ENCODE measurements at places on chromosomes 11 and 22.

DNA sequence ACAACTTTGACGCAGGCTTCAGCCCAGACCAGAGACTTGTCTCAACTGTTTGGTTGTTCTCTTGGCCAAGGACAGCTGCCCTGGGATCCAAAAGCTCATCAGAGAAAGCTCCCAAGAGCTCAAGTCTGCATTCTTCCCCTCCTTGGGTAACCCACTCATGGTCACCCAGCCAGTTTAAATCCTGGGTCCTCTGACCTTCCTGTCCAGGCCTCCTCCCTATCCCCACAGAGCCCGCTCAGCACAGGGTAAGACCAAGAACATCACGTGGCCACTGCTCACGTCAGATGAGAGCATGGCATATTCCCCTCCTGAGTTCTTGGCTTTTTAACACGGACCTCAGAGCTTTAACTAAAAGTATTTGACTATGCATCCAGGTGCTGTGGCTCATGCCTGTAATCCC is 25.8 kb downstream of the TSKU start:
- no peak for DNase-seq

DNA sequence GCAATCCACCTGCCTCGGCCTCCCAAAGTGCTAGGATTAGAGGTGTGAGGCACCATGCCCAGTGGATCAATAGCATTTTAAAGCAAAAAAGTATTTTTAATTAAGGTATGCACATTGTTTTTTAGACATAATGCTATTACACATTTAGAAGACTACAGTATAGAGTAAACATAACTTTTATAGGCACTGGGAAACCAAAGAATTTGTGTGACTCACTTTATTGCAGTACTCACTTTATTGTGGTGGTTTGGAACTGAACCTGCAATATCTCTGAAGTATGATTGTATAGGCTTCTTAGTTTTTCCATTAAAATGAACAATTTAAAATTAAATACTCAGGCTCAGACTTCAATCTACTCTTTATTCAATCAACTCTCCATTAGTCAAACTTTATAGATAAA is 17.5 kb upstream of the CD3E start:
- no peak for DNase-seq

DNA sequence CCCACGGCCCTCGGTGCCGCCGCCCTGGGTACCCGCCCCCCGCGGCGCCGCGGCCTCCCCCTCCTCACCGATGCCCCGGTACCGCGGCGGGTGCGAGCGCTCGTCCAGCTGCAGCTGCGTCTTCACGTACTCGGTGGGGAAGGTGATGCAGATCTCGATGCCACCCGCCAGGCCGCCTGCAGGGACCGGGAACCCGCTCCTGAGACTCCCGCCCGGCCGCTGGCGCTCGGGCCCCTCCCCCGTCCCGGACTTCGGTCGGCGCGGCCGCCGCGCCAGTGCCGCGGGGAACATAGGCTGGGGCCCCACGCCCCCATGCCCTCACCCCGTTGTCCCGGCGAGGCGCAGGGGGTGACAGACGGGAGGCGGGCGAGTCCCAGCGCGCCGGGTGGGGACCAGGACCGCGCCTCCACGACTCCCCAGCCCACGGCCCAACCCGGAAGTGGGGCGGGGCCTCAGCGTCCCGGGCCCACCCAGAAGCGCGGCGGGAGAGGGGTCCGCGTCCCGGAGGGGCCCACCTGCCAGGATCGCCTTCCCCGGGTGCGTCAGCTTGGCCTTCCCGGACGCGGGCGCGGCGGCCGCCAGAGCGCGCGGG is 375 bp downstream of the SLC25A1 start:
- DNase-seq = no peak

DNA sequence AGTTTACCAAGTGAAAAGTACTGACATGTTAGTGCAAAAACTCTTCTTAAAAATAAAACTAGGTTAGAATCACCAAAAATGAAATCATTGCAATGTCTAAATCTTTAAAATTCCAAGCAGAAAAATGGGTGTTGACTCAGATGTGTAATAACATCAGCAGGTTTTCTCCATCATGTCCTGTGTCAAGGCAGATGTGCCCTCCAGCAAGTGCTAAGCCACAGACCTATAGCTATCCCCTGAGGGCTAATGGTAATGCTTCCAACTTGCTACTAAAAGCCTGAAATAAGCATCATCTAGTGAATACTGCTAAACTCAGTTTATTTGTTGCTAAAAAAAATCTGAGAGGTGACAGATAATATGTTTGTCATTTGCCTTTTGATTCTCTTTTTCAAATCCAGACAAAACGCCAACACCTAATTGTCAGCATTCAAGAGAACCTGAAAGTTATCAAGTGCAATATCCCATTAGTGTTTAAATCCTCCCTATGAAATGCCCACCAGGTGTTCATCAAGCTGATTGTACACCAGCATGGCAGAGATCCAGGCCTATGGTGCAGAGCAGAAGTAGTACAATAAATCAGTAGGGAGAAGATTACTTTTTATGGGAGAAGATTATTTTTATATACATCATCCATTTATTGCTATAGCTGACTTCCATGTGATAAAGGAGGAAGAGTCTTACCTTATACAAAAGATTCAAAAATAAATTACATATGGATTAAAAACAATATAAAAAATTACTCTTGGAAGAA is 55.1 kb upstream of the SYT9 start:
- no peak for DNase-seq

DNA sequence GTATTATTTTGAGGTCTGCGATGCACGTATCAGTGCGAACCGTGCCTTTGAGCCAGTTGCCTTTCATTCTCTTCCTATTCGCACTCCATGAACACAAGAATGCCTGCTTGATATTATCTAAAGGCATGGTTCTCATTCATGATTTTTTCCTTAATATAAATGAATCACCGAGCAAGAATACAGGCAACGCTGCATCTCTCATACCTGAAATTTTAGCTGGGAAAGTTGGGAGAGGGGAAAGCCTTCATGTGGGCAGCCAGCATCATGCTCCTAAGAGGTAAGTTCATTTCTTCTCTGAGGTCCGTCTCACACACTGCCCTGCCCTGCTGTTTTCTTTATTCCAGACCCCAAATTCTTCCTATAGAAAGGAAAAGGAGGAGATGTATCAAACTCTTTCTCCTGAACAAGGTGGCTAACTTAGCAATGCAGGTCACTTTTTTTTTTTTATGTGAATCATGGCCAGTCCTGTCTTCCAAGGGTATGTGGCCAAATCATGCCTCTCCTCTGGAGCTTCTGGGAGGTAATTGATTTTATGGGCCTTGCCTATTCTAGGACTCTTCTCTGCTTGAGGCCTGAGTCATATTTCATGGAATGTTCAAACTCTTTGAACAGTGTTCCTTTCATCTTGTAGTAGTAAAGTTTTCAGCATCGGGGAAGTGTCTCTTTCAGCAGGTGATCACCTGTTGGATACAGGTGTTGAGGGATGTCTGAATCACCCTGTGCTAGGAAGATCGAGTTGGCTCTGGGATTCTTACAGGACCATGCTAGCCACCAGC is 3.2 kb downstream of the GLB1L2 start:
- no peak for DNase-seq

GRCh38 chr11:17840101-17840548 is 105.5 kb downstream of the KCNC1 start:
- no peak for DNase-seq

DNA sequence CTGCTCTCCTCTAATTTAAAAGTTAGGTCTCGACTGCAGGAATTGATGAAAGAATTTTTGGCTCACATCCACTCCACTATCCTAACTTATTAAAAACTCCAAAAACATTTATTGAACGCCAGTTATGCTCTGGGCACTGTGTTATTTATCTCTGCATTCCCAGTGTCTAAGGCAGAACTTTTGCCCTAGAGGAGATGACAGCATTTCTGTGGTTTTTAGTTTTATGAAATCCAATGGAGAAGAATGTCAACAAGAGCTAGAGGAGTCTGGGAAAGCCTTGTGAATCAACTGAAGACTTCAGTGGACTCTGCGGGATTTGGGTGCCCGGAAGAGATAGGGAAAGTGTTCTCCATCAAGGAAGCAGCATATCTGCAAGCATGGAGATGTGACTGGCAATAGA is 217.0 kb upstream of the PGR start:
- DNase-seq = no peak

DNA sequence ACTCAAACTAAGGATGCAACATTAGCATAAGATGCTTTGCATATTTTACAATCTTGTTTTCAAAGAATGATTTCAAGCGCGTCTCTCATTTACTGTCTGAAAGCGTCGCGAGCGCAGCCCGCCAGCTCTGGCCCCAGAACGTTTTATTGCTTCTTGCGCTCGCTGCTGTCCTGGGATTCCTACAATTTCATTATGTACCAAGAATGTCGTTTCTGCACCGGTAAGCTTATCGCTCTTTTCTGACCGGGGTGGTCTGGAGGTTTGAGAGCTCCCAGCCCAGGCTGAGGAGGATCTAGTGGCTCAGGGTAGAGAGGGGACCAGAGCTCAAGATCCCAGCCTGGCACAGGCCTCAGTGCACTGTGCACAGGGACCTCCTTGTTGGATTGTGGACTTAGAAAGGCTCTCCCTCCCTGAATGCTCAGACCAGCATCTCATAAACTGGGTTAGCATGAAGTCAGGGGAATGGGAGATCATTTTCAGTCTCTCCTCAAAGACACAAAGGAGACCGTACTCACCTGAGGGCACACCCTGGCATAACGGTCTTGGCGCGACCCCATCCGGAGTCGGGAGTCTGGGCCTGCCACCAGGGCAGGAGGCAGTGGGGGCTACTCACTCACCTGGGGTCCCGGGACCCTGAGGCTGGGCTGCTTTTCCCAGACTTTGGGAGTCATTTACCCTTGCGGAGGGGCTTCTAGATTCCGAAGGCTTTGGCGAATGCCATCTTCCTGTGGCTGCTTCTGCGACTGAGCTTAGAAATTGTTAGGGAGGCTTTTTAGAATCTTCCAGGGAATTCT is 817.4 kb downstream of the BRD1 start:
- DNase-seq = no peak

- no peak for DNase-seq
Observed at GRCh38 chr11:86803136-86804045, 3.0 kb downstream of the PRSS23 start.

All from astrocyte of the cerebellum (primary cell).